A549 treated with dexamethasone at 1 μM for 4 hours (cell line): ENCODE measurements at places on chromosomes 4 and X. TPM values are rescaled to one million over a fixed set of nuclear protein-coding genes. Genes with fewer than 3 reads are reported as not detected.

DUSP21 gene
- total RNA-seq = not detected in 5 replicates

SHOX gene
- total RNA-seq = 0.02 to 0.05 TPM (median 0.04 TPM) in 4 of 5 replicates, not detected in the other

RTL5 gene
- 2.0 to 2.7 TPM (median 2.5 TPM) in 5 replicates for total RNA-seq

OSTC gene
- 86.7 to 99.5 TPM (median 88.1 TPM) in 5 replicates for total RNA-seq

ABLIM2 gene
- total RNA-seq = 5.3 to 11.5 TPM (median 7.6 TPM) in 5 replicates

PAGE4 gene
- not detected in 5 replicates for total RNA-seq

C4orf51 gene
- total RNA-seq = not detected in 5 replicates

PDGFRA gene
- total RNA-seq = 0.37 to 0.58 TPM (median 0.43 TPM) in 5 replicates
